ENCODE measurements at places on chromosomes 7 and 10.

DNA sequence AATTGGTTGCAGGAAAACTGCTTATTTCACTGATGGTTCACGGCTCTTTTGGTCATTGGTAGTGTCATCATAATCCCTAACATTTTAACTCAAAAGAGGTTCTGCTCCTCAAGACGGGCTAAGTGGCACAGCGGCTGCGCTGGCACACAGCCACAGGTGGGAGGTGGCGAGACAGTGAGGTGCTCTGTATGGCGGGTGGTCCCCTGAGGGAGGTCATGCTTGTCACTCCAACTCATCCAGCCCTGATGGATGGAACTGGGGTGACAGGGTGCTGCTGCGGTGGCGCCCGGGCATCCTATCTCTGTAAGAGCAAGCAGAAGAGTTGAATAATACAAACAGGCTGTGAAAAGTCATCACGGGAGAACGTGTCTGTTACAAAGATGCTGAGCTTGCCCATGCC, 370.2 kb downstream of the SFMBT2 start:
- no peak for DNase-seq

DNA sequence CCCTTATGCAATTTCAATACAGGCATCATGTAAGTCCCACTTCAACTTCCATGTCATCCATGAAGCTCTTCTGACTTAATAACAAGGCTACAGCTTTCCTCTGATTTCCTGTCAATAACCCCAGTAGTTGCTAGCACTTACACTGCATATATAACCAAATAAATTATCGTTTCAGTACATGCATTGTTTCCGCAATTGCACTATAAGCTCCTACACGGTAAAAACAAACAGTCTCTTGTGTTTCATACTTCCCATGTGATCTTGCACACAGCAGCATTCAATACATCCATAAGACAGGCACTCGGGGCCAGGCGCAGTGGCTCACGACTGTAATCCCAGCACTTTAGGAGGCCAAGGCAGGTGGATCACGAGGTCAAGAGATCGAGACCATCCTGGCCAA, 41.4 kb downstream of the FBXW4 start:
- no peak for DNase-seq

GRCh38 chr7:127525866-127526480, 59.4 kb downstream of the GCC1 start:
- no peak for DNase-seq

DNA sequence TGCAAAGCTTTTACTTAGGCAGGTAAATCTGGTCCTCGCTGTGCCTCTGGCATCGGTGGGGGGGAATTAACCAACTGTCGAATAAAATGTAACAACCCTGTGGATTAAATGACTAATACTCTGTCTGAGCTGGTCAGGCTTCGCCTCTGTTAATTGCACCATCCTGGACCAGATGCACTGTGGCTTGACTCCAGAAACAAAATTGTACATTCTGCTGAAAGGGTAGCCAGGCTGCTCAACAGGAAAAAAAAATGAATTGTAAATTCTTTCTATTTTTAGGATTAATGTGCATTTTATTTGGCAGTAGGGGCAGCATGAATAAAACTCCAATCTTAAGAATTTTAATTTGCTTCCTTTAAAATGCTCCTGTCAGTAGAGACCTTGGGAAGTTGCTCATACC, 389.4 kb downstream of the SORCS1 start:
- no peak for DNase-seq

DNA sequence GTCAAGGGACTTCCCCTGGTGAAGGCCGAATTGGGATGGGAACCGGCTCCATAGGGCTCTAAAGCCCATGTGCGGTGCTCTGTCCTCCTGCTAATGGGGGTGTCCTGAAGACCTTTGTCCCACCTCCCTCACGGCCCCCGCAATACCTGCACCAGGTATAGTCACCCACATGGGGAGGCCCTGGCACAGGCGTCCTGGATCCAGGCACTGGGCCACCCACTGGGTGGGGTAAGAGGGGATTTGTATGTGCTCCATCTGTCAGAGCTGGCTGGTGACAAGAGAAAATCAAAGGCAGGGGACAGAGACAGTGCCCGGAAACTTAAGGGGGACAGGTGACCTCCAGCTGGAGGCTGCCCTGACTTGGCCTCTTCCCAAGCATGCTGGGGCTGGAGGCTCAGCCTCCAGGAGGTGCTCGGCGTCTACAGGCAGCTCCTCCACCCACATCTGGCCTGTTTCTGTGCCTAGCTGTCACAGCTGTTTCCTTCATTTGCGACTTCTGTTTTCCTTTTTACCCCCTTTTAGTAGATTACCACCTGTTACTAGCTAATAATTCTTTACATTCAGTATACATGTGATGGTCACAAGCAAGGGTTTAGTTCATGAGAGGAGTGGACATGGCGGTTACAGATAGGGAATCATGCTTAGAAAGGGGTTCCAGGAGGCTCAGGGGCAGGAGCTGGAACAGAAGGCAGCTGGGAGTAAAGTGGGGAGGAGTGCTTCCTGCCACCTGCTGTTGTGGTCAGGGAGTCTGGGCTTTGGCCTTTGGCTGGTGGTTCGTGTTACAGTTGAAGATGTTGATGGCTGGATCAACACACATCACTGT, 2.3 kb upstream of the CUZD1 start:
- no peak for DNase-seq

DNA sequence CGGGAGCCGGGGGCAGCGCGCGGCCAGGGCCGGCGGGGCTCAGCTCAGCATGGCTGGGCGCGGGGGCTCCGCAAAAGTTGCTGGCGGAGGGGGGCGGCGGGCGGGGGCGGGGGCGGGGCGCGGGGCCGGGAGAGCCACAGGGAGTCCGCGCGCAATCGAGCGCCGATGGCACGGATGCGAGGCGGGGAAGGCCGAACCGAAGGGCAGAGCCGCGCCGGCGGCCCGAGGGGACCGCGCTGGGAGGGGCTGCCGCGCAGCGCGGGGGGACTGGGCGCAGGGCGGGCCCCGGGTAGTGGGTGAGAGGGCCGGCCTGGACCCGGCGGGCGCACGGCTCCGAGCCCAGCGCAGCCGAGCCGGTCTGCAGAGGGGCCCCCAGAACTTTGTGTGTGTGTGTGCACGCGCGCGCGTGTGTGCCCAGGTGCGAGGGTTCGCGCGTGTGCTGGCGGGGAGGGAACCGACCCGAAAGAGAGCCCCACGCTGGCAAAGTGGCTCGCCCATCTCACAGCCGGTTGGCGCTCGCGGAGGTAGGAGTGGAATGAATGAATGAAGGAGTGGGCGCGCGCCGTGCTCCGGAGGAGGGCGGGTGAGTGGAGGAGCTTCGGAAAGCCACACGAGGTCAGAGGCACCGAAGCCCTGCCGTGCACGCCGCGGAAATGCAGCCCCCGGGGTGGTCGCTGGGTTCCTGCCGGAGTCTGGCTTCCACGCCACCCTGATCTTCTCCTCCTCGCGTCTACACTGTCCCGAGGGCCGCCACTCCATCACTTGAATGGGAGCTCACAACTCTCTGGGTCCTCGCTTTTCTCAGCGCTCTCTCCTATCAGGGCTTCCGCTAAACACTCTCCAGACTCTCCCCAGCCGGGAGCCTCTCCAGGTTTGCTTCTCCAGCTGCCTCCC, at the start of gene HIPK2:
Gene HIPK2, minus strand, starts transcription at position 51 of the 894 bp plus-strand sequence. CDS start 375 bp downstream, outside the sequence.
- DNase-seq = peak; percentile 64

GRCh38 chr7:103833401-103833800, 156.1 kb downstream of the RELN start:
- no peak for DNase-seq

DNA sequence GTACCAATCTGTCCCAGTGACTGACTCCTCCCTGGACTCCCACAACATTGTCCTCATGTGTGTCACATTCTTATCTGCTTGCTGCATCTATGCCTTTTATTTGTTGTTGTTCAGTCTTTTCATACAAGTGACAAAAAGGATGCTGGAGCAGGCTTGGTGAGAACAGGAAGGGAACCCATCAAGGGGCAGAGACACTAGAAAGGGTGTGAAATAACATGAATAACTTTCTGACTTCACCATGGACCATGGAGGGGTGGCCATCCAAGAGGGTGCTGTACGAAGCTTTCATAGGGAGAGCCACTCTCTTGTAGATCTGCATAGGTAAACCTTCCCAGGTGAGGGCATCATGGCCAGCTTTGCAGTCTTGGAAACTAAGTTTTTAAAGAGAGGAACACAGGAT, 14.5 kb downstream of the GIMAP8 start:
- DNase-seq = no peak

GRCh38 chr7:55567571-55567970, 4.7 kb downstream of the VOPP1 start:
- DNase-seq = no peak

- no peak for DNase-seq
Observed at GRCh38 chr10:9188022-9188810, 1133.7 kb downstream of the GATA3 start.

GRCh38 chr7:67773081-67773480, 776.4 kb downstream of the TYW1 start:
- DNase-seq = no peak

DNA sequence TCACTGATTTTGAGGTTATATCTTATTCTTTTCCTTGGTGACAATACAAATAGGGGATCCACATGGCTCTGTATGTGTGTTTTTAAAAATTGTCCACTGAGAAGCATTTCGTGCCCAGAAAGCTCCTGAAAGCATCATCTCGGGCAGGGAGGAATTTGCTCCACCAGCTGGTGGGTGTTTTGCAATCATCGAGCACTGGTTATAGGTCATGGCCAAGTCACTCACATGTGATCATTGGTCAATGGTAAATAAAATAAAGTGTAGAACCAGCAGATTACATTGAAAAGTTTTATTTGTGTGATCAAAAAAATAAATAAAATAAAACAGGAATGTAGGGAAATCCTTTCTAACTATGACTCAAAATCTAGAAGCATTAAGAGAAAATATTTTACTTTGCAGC, 23.0 kb upstream of the SNX13 start:
- DNase-seq = no peak

Data from activated naive CD4-positive, alpha-beta T cell (primary cell).